Cardiac atrium fibroblast (primary cell): ENCODE measurements at places on chromosomes 6 and 20. TPM values are rescaled to one million over a fixed set of nuclear protein-coding genes. Genes with fewer than 3 reads are reported as not detected.

Gene BANF2
- total RNA-seq, result not detected in 2 replicates

Gene C6orf163
- total RNA-seq, result 0.16 and 0.18 TPM in 2 replicates

Gene NXT1
- 32.7 and 39.9 TPM in 2 replicates for total RNA-seq

Gene SLC22A7
- total RNA-seq, result not detected in 2 replicates

Gene GHRH
- total RNA-seq, result not detected in 2 replicates

Gene SPATS1
- not detected in 2 replicates for total RNA-seq

Gene ADGB
- total RNA-seq, result not detected in 2 replicates

Gene CDSN
- not detected in 2 replicates for total RNA-seq

Gene SMOC2
- 0.81 and 1.3 TPM in 2 replicates for total RNA-seq

Gene TSHZ2
- total RNA-seq, result 0.90 and 1.9 TPM in 2 replicates

Gene RGS17
- total RNA-seq, result 1.8 and 4.0 TPM in 2 replicates

Gene CARMIL1
- total RNA-seq, result 43.6 and 48.2 TPM in 2 replicates

Gene NTSR1
- total RNA-seq, result not detected in 2 replicates

Gene RAET1E
- 0.18 and 0.49 TPM in 2 replicates for total RNA-seq

Gene TCP11
- total RNA-seq, result not detected in 2 replicates

Gene CLVS2
- total RNA-seq, result not detected in 2 replicates

Gene SPDEF
- not detected in 2 replicates for total RNA-seq

Gene SMLR1
- total RNA-seq, result not detected in 2 replicates

Gene PRR18
- total RNA-seq, result not detected in 2 replicates

Gene BFSP1
- total RNA-seq, result 0.36 and 2.3 TPM in 2 replicates

Gene BMP5
- not detected in 2 replicates for total RNA-seq

Gene ABHD16B
- not detected in 2 replicates for total RNA-seq

Gene PCK1
- not detected in 2 replicates for total RNA-seq

Gene ME1
- total RNA-seq, result 12.8 and 21.7 TPM in 2 replicates

Gene TRIM40
- not detected in 2 replicates for total RNA-seq

Gene TBCC
- 25.3 and 34.7 TPM in 2 replicates for total RNA-seq

Gene SLC26A8
- total RNA-seq, result not detected in 2 replicates

Gene DDO
- total RNA-seq, result 0.16 TPM in 1 of 2 replicates, not detected in the other

Gene TBX18
- total RNA-seq, result 45.5 and 52.2 TPM in 2 replicates

Gene CST7
- total RNA-seq, result not detected in 2 replicates

Gene OPRM1
- total RNA-seq, result not detected in 2 replicates
